ENCODE measurements at places on chromosomes 2 and 18. TPM values are rescaled to one million over a fixed set of nuclear protein-coding genes. Genes with fewer than 3 reads are reported as not detected.

The CNGA3 gene
- 0.27 TPM for total RNA-seq

The MATN3 gene
- total RNA-seq: 0.15 TPM

GRCh38 chr2:65944213-65944612 lies 490.7 kb upstream of the MEIS1 start:
- no peak for DNase-seq

The PER2 gene
- 35.4 TPM for total RNA-seq

The EXOC6B gene
- 23.9 TPM for total RNA-seq

DNA sequence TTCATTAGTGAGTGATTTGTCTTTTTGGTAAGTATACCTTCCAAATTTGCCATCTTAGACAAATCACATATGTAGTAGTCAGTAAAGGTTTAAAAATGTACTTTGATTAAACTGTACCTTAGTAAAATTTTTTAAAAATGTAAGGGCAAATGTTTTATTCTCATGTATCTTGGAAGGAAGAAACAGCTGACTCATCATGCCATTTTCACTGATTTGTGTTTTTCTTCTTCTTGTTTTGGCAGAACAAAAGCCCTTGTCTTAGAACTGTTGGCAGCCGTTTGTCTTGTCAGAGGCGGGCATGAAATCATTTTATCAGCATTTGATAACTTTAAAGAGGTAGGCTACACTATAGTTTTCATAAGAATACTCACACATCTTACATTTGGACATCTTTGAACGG lies 136.5 kb downstream of the PRPF40A start:
- DNase-seq: no peak

DNA sequence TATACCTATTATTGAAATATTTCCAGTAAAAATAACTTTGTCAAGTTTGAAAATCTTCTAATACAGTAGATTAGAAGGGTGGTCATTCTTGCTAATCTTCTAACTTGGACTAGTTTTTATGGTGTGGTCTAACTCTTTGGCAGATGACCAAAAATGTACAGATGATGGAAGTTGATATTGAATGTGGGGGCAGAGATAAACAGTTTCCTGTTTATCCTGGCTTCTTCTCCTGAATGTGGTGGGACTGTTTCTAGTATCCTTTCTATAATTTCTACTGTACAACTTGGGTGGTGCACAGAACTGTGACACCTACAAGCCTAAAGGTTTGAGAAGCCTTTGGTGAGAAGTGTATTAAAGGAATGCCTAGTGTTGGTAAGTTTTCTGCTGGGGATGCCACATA lies 178.7 kb downstream of the PDE11A start:
- DNase-seq: no peak

The GTF3C2 gene
- 62.5 TPM for total RNA-seq

DNA sequence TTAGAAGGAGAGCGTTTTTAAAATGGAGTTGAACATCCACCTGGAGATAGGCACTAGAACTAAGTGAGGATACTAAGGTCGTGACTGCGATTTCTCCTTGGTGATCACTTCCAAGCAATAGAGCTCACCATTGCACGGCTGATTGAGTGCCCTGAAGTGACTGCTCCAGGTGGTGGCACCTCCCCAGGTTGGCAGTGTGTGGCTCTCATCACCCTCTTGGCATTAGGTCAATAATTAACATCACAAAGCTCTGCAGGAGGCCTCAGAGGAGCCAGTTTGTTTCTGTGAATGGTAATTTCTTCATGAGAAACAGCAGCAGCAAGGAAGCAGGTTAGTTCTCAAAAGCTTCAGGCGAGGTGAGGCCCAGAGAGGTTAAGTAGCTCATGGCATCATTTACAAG lies 259.6 kb downstream of the CLIP4 start:
- no peak for DNase-seq

- no peak for DNase-seq
Observed at GRCh38 chr2:233414777-233415570, 60.7 kb downstream of the DGKD start.

The GPAT2 gene
- total RNA-seq: 5.3 TPM

- DNase-seq: no peak
Observed at GRCh38 chr18:61840324-61840723, 52.5 kb downstream of the RNF152 start.

The SLC30A3 gene
- not detected for total RNA-seq

- no peak for DNase-seq
Observed at GRCh38 chr18:10377956-10378355, 76.5 kb upstream of the APCDD1 start.

- no peak for DNase-seq
Observed at GRCh38 chr2:7857904-7858303, 824.0 kb upstream of the ID2 start.

- no peak for DNase-seq
Observed at GRCh38 chr18:74683573-74683972, 85.9 kb downstream of the ZNF407 start.

DNA sequence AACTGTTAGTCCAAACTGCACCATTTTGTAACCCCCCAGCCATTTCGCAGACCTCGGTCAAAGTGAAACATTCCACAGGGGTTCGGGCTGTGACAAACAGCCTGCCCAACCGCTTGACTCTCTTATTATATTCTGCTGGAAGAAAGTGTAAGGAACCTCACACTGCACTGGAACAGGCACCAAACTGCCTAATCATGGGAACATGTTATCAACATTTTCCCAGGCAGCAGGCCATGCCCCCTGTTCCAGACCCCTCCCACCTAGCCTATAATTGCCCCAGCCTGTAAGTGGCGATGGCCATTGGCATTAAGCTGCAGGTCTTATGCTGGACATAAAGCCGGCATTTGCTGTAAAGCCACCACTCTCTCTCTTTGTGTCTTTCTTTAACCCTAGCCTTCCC lies 16.9 kb downstream of the LYG2 start:
- no peak for DNase-seq

DNA sequence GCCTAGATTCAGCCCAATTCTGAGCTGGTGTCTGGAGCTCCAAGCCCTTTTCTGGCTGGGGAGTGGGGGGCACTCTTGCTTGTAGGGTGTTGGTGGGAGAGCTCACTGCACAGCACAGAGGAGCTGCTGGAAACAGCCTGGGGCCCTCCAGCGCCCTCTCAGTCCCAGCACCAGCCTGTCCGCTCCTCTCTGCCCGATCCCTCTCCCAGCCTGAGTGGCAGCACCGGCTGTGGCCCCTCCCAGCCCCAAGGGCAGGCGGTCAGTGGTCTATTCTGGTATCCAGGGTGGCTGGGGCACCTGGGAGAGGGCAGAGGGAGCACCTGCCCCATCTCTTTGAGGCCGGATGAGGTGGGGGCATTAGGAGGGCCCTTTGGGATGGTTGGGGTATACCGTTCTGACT lies 13.2 kb upstream of the DES start:
- DNase-seq: no peak

DNA sequence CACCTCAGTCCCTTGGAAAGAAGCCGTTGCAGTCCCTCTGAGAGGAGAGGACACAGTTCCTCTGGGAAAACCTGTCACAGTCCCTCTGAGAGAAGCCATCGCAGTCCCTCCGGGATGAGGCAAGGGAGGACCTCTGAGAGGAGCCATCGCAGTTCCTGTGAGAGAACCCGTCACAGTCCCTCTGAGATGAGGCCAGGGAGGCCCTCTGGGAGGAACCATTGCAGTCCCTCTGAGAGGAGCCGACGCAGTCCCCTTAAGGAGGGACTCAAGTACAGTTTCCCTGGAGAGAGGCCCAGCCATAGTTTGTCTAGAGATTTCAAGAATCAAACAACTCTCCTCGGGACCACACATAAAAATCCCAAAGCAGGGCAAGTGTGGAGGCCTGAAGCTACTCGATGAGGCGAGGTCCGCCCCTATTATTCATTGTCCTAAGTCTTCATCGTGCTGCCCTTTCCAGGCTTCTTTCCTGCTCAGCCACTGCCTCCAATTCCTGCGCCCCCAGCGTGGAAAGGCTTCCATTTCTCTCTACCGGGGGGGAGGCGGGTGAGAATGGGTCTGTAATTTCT lies 630 bp upstream of the ZNF512 start:
- no peak for DNase-seq

DNA sequence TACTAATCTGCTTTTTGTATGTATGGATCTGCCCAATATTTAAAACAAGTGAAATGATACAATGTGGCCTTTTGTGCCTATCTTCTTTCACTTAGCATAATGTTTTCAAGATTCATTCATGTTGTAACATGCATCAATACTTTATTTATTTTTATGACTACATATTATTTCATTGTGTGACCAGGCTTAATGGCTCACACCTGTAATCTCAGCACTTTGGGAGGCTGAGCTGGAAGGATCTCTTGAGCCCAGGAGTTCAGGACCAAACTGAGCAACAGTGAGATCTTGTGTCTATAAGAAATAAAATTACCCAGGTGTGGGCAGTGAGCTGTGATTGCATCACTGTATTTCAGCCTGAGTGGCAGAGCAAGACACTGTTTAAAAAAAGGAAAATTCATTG lies 33.2 kb downstream of the SPOPL start:
- no peak for DNase-seq

DNA sequence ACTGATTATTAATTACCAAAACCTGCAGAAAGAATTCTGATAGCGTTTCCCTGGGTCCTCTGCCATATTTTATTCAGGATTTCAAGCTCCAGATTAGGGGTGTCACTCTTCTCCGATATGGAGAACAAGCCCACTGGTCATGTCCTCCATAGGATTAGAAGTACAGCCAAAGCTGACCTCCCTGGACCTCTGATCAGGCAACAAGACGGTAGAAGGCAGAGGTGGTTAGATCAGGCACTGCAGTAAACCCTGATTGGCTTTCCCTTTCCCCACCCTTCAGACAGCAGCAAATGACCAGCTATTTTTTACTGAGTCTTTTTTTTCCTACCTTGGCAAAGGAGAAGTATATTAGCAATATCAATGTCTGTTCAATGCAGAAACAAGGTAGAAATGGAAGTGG lies 37.7 kb downstream of the SPC25 start:
- no peak for DNase-seq

- DNase-seq: no peak
Observed at GRCh38 chr18:46013484-46014189, 46.5 kb upstream of the EPG5 start.

DNA sequence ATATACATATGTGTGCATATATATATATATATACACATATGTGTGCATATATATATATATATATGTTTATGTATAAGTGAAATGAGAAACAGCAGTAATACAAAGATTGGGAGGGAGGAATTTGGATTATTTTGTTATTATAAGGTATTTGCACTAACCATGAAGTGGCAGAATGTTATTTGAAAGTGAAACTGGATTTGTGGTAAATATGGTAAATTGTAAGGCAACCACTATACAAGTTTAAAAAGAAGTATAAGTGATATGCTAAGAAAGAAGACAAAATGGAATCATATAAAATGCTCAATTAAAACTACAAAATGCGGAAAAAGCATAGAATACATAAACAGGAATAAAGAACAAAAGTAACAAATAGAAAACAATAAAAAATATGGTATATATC lies 37.5 kb downstream of the FBXO15 start:
- DNase-seq: no peak

DNA sequence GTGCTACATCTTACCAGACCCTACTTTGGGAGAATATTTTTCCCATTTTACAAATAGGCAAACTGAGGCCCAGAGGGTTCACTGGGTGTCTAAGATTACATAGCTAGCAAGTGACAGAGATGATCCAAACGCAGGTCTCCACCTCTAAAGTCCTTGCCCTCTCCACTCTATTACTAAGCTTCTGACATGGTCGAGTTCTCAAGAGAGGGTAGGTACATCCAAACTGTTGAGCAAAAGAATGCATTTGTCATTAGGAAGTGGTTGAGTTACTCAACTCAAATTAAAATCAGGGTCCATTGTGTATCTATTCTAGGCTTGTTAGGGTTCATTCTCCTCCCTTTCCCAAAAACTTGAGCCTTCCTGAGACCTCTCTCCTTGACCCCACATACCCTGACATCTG lies 680.6 kb upstream of the FANCL start:
- no peak for DNase-seq

The SPC25 gene
- total RNA-seq: 1.2 TPM

- no peak for DNase-seq
Observed at GRCh38 chr18:31860488-31860887, 82.4 kb downstream of the TRAPPC8 start.

- peak; percentile 62 for DNase-seq
Observed at GRCh38 chr2:226799976-226800940, 638 bp upstream of the IRS1 start.

The MOCOS gene
- 5.7 TPM for total RNA-seq

- no peak for DNase-seq
Observed at GRCh38 chr2:9712263-9712662, 81.5 kb upstream of the YWHAQ start.

DNA sequence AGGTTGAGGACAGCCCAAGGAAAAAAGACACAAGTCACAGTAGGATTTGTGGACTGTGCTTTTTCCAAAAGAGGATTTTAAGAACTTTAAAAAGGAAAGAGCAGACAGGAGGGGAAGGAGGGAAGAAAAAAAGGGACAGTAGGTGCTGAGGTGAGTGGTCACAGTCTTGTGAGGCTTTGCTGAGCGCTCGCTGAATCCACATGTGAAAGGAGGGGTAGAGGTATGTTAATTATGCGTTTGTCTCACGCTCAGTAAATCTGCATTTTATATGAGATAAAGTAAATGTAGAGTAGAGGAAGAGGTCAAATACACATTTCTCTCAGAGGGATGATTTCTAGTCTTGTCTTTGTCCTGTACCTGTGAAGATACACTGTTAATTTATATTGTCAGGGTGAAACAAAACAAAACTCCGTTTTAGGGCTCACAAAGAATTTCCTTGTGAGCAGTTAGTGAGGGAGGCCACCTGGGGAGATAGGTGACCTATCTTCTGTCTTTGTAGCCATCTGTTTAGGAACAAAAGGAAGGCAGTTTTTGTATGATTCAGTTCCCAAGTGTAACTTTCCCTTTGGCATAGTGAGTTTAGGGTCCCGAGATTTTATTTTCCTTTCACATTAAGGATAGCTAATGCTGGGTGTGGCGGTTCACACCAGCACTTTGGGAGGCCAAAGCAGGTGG lies 25.3 kb downstream of the GNAL start:
- DNase-seq: no peak

DNA sequence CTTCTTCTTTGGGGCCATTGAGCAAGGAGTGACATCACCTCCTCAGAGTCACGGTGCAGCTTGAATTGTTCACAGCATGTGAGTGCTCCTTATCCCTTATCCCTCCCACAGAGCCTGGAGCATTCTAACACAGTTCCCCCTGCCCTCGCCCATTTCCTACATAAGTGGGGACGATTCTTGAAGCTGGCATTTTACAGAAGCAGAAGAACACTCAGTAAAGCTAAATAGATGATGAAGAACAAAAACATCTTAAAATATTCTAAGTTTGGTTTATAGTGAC lies 135.8 kb upstream of the APCDD1 start:
- no peak for DNase-seq

The KLHL14 gene
- total RNA-seq: not detected

- DNase-seq: no peak
Observed at GRCh38 chr2:696999-697627, 19.9 kb upstream of the TMEM18 start.

The ALK gene
- 0.25 TPM for total RNA-seq
